ENCODE measurements at places on chromosomes 6 and 20.

DNA sequence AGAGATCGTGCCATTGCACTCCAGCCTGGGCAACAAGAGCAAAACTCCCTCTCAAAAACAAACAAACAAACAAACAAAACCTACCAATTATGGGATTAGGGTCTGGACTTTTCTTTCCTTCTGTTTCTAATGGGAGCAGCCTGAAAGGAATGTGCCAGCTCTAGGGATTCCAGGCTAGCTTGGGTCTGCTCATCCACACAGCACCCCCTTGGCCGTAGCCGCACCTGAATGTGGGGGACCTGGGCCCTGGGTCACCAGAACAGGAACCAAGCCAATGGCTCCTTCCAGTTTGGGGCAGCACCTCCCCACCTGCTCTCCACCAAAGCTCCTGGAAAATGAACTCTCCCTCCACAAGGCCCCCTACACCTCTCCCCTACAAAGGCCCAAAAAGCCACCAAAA is 6.7 kb downstream of the CTSZ start:
- DNase-seq: no peak

DNA sequence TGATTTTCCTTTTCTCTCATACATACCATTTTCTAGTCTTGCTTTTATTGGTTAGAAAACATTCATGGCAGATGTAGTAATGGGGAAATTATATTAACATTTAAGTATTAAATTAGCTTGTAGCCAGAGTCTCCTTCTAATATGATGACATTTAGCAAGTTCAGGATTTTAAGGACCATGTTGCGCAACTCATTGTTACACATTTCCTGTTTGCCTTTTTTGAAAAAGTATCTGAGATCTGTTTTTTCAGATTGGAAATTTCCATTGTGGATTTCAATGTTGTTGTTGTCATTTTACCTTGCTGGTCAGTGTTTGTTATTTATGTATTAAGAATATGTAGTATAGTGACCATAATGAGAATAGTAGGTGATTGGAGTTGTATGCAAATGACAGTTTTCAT is 38.7 kb downstream of the CDKAL1 start:
- no peak for DNase-seq

DNA sequence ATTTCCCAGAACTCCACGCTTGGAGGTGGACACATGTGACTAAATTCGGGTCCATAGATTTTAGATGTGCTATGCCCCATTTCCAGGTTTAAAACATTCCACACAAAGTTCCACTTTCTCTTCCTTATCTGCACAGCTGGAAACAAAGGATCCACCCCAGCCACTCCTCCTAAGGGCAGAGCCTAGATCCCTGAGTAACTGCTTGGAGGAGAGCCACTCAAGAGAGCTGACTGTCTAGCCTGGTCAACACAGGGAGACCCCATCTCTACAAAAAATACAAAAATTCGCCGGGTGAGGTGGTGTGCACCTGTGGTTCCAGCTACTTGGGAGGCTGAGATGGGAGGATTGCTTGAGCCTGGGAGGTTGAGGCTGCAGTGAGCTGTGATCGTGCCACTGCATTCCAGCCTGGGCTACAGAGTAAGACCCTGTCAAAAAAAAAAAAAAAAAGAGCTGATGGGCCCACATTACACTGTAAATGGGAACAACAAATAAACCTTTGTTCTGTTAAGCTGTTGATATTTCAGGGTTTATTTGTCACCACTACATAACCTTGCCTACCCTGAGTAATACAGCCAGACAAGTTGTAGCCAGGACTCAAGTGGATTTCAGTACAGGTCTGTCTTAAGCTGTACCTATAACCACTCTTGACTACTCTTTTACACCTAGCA is 25.8 kb upstream of the SNRPC start:
- DNase-seq: no peak

- DNase-seq: no peak
Observed at GRCh38 chr6:109521080-109521479, 38.1 kb upstream of the ZBTB24 start.

DNA sequence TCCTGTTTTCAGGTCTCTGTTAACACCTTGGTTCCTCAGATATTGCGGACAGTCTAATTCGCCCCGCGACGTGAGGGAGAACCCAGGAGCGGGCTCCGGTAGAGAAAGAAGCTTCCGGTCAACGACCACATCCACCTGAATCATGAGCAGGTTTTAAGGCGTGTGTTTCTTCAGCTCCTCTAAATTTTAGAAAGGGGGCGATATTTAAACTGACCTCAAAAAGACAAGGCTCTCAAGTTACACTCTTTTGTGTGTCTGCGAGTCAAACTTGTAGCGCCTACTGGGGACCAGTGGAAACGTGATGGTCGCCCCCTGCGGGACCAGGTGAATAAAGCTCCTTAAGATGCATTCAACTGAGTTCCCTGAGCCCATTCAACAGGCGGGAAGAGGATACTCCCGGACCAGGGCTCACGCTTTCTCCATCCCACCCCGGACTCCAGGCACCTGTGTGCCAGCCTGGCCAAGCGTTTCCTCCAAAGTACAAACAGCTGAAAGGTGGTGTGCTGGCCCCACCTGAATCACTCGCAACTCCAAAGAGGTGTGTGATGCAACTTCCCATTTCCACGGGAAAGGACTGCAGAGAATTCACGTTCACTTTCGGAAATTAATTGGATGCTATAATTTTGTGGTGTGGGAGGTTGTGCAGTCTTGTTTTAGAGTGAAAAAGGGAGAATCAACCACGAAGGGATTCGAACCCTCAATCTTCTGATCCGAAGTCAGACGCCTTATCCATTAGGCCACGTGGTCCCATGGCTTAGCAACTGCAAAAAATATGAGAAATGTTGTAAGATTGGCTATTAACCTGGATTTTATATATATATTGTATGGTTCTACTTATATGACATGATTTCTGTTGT is 17.0 kb downstream of the GPX5 start:
- peak; percentile 49 for DNase-seq

GRCh38 chr20:53926428-53927028 is 143.9 kb downstream of the BCAS1 start:
- no peak for DNase-seq

GRCh38 chr6:150940941-150941340 is 75.4 kb downstream of the MTHFD1L start:
- DNase-seq: no peak

GRCh38 chr20:23374441-23374840 is 12.5 kb downstream of the GZF1 start:
- no peak for DNase-seq

DNA sequence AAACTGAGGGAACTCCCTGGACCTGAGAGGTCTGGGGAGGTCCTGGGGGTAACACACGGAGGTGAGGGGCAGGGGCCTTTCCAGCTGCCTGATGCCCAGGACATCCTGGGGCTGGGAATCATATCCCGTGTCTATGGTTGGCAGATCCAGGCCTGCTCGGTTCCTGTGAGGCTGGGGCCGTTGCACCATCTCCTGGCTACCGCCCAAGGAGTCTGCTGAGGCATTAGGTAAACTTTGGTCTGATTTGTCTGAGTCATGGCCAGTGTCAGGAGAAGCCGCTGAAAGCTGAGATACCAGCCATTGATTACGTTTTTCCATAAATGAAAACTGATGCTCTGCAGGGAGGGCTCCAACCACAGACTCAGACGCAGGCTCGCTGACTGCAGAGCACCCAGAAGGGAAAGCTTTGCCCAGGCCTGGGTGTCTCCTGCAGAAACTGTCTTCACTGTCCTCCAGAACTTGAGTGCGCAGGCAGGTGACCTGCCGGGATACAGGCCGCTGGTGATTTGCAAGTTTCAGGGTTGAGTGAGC is 14.2 kb downstream of the TRAF3IP2 start:
- no peak for DNase-seq

- no peak for DNase-seq
Observed at GRCh38 chr6:167122041-167122826, 662 bp upstream of the CCR6 start.

- DNase-seq: no peak
Observed at GRCh38 chr6:166251655-166252054, 56.5 kb downstream of the PRR18 start.

DNA sequence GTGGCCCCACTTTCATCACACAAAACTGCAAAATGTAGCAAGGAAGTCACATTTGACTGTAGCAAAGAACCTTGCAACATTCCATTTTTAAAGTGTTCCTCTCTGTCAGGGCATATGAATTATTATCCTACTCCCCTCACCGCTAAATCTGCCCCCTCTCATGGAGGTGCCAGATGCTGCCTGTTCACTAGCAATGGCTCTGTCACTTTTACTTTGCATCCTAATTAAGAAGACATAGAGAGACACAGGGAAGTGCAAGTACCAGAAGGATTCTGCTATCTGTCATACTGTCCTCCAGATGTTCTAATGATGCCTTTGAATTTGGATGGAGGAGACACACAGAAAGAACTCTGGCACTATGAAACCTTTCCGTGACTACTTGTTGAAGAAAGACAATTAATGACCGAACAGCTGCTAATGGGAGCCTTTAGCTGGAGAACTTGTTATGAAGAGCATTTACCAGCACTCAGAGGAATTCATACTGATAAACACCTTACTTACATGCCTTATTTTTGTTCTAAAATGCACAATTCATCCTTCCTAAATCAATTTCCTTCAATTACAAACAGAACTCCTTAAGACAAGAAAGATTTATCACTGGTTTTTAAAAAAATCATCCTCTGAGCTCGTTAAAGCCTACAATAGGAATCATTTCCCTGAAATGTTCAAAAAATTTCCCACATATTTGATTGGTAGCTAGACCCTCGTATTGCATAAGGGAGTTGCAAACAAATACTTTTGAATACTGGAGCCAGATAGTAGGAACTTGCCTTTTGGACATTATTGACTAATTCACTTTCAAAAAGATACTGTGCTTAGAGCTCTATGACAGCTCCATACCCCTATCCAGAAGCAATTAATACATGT is 292.6 kb downstream of the UBE3D start:
- DNase-seq: no peak

DNA sequence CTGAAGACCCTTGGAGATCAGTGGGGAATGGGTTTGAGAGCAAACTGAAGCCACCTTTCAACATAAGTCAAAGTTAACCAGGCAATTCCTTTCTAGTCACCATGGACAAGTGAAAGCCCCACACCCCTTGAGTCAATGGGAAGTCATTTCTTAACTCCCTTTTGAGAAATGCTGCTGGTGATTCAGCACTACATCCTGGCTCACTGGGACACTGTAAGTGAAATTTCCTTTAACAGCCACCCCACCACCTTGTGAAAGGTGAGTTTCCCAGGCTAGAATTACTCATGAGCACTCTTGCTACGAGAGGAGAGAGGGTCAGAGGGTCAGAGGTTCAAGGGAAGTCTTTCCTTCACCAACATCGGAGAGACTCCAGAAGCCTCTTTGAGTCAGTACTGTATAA is 93.3 kb upstream of the MARCKS start:
- DNase-seq: no peak

- DNase-seq: no peak
Observed at GRCh38 chr6:127496471-127496870, 22.7 kb downstream of the MTCL3 start.

Data from D721Med (cell line).